PC-9 (cell line): ENCODE measurements at places on chromosomes 3 and 15.

- no peaks in the 10 kb centered on the region for H3K4me1 ChIP-seq
- no peak overlapping the region for H3K4me3 ChIP-seq
- H3K27ac ChIP-seq: no peak overlapping the region
These were observed 29.8 kb downstream of the GNB4 start for GRCh38 chr3:179421500-179421899.

DNA sequence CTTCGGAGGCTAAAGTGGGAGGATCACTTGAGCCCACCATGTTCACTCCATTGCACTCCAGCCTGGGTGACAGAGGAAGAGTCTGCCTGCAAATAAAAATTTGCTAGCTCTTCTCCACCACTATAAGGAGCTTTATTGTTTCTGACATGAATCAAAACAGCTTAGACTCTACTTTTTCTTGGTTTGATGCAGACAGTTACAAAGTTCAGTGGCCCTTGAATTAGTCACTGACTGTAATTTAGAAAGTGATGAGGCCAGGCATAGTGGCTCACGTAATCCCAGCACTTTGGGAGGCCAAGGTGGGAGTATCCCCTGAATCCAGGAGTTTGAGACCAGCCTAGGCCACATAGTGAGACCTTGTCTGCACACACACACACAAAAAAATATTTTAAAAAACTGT lies 172.4 kb upstream of the CGNL1 start:
- H3K4me1 ChIP-seq: no peaks in the 10 kb centered on the region
- no peak for DNase-seq
- H3K27me3 ChIP-seq: no peaks in the 10 kb centered on the region

DNA sequence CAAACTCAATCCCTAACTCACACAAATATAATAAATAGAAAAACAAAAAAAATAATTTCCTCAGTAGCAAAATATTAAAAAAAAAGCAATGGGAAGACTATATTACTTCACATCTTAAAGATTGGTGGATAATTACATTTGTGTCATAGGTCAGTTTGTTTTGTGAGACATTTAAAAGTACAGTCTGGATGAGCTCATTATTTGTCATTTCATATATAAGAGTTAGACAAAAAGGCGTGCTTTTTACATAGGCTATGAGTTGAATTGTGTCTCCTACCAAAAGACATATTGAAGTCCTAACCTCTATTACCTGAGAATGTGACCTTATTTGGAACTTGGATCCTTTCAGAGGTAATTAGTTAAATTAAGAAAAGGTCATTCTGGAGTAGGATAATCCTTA lies 710.1 kb upstream of the CBLB start:
- no peak overlapping the region for H3K27ac ChIP-seq
- H3K36me3 ChIP-seq: no peaks in the 10 kb centered on the region
- no peak for DNase-seq
- peaks cover 5% of the 10 kb centered on the region for H3K4me1 ChIP-seq

DNA sequence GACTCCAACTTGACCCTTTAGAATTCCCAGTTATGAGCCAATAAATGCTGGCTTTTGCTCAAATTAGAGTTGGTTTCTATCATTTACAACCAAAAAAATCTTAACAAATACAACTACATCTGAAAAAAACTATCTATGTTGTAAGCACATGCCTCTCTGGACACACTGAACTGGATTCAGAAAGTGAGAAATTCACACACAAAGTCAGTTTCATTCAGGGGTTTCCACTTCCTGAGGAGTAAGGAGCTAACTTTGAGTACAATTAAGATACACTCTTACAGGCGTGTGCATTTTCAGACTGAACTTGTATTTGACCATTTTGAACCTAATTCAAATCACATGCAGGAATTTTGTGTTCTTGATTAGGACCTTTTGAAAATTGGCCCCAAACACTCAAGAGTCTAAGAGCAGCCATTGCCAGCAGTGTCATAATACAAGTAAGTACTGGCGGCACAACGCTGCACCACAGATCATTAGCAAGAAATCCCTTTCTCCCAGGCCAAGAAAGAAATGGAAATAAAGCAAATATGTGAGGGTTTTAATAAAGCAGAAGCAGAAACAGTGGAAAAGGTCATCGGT lies 31.2 kb downstream of the LINS1 start:
- peaks cover 9% of the 10 kb centered on the region for H3K4me1 ChIP-seq
- no peaks in the 10 kb centered on the region for H3K27me3 ChIP-seq
- H3K27ac ChIP-seq: no peak overlapping the region
- no peak overlapping the region for H3K4me3 ChIP-seq
- no peak for DNase-seq

DNA sequence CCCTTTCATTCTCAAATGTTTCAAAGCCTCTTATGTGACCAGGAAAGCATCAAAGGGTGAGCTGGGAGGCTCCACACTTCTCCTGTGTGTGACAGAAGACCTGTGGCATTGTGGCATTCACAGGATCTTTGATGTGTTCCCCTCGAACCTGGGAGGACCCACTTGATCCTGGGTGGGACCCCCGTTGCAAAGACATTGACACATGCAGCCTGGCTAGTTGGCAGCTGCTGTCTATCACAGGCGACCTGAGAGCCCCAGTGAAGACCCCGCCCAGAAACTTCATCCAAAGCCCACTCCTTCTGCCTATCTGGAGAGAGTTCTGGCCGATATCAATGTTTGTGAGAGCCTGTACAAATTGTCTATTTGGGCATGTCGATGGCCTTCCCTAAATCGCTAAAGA lies 140.4 kb upstream of the ATP2B2 start:
- H3K36me3 ChIP-seq: no peaks in the 10 kb centered on the region
- H3K27me3 ChIP-seq: peaks cover 67% of the 10 kb centered on the region
- no peaks in the 10 kb centered on the region for H3K4me1 ChIP-seq
- DNase-seq: no peak

DNA sequence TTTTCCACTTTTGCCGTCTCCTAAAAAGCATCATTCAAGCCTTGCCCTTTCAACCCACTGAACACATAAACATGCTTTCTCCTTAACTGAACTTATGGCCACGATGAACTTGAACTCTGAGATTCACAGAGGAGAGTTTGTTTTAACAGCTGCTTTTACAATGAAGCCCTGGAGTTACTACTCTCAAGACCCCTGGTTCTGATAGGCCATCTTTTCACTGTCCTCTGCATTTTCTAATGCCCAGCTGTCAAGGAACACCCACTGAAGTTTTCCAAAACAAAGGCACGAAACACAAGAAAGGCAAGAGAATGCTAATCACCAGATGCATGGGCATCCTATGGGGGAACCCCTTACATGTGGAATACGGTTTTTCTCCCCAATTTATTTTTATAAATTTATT lies 100.8 kb downstream of the ADAMTS9 start:
- no peaks in the 10 kb centered on the region for H3K36me3 ChIP-seq
- no peak overlapping the region for H3K27ac ChIP-seq
- H3K27me3 ChIP-seq: no peaks in the 10 kb centered on the region
- no peak for DNase-seq

DNA sequence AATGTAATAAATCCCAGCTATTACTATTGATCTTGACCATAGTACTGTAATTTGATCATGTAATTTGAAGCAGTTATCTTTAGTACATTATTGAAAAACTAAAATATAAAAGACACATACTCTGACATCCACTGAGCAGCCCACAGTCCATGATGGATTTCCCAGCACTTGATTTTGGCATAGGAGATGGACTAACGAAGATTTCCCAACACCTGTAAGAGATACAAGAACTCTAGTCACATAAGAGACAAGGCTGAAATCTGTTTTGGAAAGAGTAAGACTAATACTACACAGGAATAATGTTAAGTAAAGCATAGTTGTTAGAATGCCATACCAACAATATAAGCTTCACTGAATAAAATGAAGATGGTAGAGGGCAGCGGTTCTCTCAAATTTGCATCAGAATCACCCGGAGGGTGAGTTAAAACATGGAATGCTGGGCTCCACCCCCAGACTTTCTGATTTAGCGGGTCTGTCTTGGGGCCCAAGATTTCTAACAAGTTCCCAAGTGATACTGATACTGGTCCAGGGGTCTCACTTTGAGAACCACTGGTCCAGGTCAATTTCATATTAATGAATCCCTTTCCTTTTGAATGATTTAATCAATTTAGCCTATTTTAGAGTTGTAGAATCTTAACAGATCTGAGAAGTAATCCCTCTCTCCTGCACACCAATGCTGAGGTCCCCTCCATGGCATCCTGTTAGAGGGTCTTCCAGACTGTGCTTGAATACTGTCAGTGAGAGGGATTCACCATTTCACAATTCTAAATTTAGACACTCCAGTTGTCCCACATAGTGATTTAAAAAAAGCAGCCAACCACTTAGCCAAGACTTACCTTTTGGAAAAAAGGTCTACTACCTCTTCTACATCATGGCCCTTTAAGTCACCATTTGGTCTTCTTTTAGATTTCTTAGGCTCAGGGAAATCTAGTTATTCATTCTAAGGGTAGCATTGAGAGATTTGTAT lies 11.5 kb downstream of the RABL3 start:
- H3K4me1 ChIP-seq: no peaks in the 10 kb centered on the region
- H3K4me3 ChIP-seq: no peak overlapping the region
- no peaks in the 10 kb centered on the region for H3K27me3 ChIP-seq
- DNase-seq: no peak
- H3K36me3 ChIP-seq: peaks cover 4% of the 10 kb centered on the region; the same call in 1 of the 2 replicates

- no peak for DNase-seq
- H3K27me3 ChIP-seq: no peaks in the 10 kb centered on the region
- 0 out of 2 replicates have a peak overlapping the region, but pooled peaks have one; percentile 10 for H3K27ac ChIP-seq
- H3K4me1 ChIP-seq: peaks cover 20% of the 10 kb centered on the region
These were observed 568 bp upstream of the NCBP2 start for GRCh38 chr3:196942915-196943277.

- DNase-seq: no peak
- H3K27ac ChIP-seq: no peak overlapping the region
- no peak overlapping the region for H3K4me3 ChIP-seq
- peaks cover 27% of the 10 kb centered on the region for H3K4me1 ChIP-seq
These were observed 116.0 kb downstream of the UACA start for GRCh38 chr15:70647396-70647795.

DNA sequence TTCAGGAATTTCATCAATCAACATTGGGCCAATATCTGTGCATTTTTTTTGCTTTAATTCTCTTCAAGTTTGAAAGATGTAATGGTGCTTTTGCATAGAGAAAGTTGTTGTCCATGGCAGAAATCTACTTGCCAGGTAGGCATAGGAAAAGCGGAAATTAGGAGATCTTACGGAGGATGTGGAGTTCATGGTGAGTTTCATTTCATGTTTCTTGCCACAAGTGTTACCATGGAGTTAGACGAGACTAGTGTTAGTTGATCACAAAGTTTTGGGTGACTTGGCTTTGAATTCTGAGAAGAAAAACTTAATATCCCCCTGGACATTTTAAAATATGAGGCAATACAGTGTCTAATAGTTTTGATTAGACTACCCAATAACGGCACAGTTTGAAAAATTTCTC lies 1.0 kb upstream of the P2RY13 start:
- no peaks in the 10 kb centered on the region for H3K36me3 ChIP-seq
- no peaks in the 10 kb centered on the region for H3K27me3 ChIP-seq
- no peak for DNase-seq

- no peaks in the 10 kb centered on the region for H3K4me1 ChIP-seq
- DNase-seq: no peak
- no peak overlapping the region for H3K4me3 ChIP-seq
- H3K27ac ChIP-seq: no peak overlapping the region
These were observed 9.6 kb upstream of the LAMP3 start for GRCh38 chr3:183172051-183172639.

DNA sequence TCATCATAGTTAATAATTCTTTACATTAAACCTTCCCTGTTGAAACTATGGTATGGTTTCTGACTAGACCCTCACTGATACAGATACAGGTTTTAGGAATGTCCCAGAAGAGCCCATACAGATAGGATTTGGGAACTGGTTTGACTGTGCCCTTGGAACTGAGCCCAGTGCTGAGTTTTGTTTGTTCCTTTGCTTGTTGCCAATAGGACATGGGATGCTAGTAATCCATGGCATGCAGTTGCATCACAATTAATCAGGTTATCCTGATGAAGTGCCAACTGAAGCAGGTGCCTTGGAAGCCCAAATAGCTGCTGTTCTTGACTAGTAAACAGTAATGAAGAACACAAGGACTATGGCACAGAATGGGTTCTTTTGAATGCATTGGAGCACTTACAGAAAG lies 230.6 kb downstream of the NEK10 start:
- DNase-seq: no peak
- H3K4me1 ChIP-seq: no peaks in the 10 kb centered on the region
- H3K4me3 ChIP-seq: no peak overlapping the region
- no peak overlapping the region for H3K27ac ChIP-seq
- H3K27me3 ChIP-seq: no peaks in the 10 kb centered on the region

DNA sequence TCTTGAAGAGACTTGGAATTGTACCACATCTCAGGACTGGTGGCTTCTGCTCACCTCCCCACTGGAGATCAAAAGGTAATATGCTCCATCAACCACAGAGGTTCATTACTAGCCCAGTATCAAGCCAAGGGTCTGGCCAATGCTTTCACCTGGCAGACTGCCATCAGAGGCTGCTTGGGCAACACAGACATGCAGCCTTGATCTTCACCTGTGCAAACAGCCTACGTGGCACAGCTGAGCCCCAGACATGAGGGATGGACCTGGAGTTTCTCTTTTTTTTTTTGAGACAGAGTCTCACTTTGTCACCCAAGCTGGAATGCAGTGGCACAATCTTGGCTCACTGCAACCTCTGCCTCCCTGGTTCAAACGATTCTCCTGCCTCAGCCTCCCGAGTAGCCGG lies 105.6 kb upstream of the HES1 start:
- no peak overlapping the region for H3K4me3 ChIP-seq
- H3K27ac ChIP-seq: peak overlapping the region; percentile 40
- peaks cover 53% of the 10 kb centered on the region for H3K4me1 ChIP-seq
- no peaks in the 10 kb centered on the region for H3K27me3 ChIP-seq
- DNase-seq: peak; percentile 69
